ENCODE measurements at places on chromosomes 12 and 14. TPM values are rescaled to one million over a fixed set of nuclear protein-coding genes. Genes with fewer than 3 reads are reported as not detected.

DNA sequence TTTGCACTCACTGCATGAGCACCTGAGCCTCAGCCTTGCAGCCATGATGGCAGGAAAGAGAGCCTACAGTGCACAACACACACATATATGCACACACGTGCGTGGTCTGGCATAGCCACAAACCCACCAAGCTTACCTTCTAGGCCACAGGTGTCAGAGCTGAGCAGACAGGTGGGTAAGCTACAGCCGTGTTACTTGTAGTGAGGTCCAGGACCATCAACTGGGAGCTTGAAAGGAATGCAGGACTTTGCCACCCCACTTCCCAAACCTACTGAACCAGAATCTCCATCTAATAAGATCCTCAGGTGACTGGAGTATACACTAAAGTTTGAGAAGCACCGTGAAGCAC, 2.7 kb downstream of the ASIC1 start:
- peaks cover 21% of the 10 kb centered on the region for H3K27me3 ChIP-seq
- H3K4me3 ChIP-seq, result no peak overlapping the region
- DNase-seq, result no peak
- no peak overlapping the region for H3K27ac ChIP-seq
- no peaks in the 10 kb centered on the region for H3K36me3 ChIP-seq
- peaks cover 24% of the 10 kb centered on the region for H3K4me1 ChIP-seq

Gene MORN3
- total RNA-seq, result 0.23 TPM

Gene DPPA3
- total RNA-seq, result not detected

GRCh38 chr12:12700254-12700653, 4.3 kb upstream of the GPR19 start:
- H3K4me1 ChIP-seq, result peaks cover 42% of the 10 kb centered on the region
- H3K27me3 ChIP-seq, result no peaks in the 10 kb centered on the region
- H3K36me3 ChIP-seq, result peaks cover 6% of the 10 kb centered on the region
- H3K4me3 ChIP-seq, result no peak overlapping the region
- H3K27ac ChIP-seq, result no peak overlapping the region
- no peak for DNase-seq

DNA sequence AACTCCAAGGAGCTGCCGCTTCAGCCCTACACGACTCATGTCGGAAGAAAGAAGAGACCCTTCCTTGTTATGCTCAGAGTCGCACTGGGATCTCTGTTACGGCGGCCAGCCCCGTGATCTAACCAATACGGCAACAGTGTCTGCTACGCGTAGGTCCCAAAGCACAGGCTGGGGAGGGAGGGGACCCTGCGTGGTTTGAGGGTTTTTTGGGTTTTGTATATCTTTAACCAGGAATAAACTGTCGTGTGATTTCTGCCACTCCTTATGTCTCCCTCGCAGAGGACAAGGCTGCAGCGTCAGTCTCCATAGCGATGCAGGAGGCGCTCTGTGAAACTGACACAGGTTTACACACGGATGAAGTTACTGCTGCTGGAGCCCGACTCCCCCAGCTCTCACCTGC, 60.0 kb upstream of the DIO3 start:
- H3K4me1 ChIP-seq, result no peaks in the 10 kb centered on the region
- no peak for DNase-seq
- no peak overlapping the region for H3K27ac ChIP-seq
- H3K36me3 ChIP-seq, result no peaks in the 10 kb centered on the region
- H3K27me3 ChIP-seq, result peaks cover 33% of the 10 kb centered on the region
- H3K4me3 ChIP-seq, result no peak overlapping the region

GRCh38 chr14:103070263-103070885, 13.0 kb upstream of the CDC42BPB start:
- no peak overlapping the region for H3K4me3 ChIP-seq
- H3K36me3 ChIP-seq, result no peaks in the 10 kb centered on the region
- no peak overlapping the region for H3K27ac ChIP-seq
- DNase-seq, result no peak
- peaks cover 6% of the 10 kb centered on the region for H3K27me3 ChIP-seq
- peaks cover 11% of the 10 kb centered on the region for H3K4me1 ChIP-seq

All from HFFc6 (cell line).